ENCODE measurements at places on chromosomes 6 and 20.

DNA sequence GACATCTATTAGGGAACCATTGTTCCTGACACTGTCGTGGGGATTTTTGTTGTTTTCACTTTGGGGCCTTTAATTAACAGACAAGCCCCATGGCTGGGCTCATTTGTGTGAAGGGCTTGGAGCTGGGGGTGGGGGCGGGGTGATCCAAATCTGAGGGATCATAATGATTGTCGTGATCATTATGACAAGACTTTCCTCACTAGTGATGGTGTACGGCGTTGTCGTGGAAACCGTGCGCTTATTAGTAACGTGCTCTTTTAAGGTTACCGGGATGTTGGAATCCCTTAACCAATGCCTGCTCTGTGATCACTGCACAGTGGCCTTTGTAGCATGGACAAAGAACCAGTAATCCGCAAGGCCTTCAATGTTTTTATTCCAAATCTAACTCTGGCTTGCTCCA lies 18.6 kb downstream of the PDYN start:
- no peak for DNase-seq

GRCh38 chr20:5046656-5047339 lies 45.5 kb upstream of the SLC23A2 start:
- peak; percentile 40 for DNase-seq

GRCh38 chr20:57309544-57310115 lies 20.0 kb upstream of the SPO11 start:
- no peak for DNase-seq

DNA sequence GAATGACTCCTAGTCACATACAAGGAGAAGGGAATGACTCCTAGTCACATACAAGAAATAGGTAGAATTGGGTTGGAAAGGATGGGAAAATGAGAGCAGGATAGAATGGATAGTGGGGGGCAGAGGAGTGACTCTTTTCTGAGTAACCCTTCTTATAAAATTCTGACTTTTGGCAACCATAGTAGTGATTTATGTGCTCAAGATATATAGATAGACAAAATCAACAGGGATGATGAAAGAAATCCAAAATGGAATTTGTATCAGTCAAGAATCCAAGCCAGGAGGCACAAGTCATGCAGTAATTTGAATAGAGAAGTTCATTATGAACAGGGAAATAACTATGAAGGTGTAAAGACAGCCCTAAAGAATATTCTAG lies 41.7 kb downstream of the ADAT2 start:
- DNase-seq = no peak

DNA sequence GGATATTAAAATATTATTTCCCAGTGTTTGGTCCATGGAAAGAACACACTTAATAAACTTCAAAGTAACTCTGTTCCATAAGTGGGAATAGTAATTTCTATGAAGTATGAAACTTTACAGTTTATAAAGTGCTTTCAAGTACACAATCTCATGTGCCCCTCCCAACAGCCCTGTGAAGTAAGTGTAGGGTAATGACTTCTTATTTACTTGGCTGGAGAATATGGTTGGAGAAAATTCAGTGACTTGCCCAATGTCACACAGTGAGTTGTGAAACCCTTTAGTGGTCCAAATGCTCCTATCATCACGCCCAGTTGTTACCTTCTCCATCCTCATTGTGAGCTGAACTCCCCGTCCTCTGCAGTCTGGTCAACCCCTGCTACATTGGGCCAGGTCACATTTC lies 141.2 kb downstream of the PDE7B start:
- DNase-seq = no peak

- no peak for DNase-seq
These were observed 31.0 kb upstream of the VEGFA start for GRCh38 chr6:43738877-43739641.

GRCh38 chr6:110408901-110409300 lies 6.5 kb downstream of the DDO start:
- DNase-seq = no peak

GRCh38 chr6:139523986-139524385 lies 149.5 kb upstream of the CITED2 start:
- DNase-seq = no peak

Measured in GM13976 (cell line).